ENCODE measurements at places on chromosomes 5 and 9. TPM values are rescaled to one million over a fixed set of nuclear protein-coding genes. Genes with fewer than 3 reads are reported as not detected.
A peak's percentile ranks its signal among the peaks of the same experiment; 100 is the strongest.

The GALNT12 gene
- total RNA-seq = 0.91 TPM

The ADAMTS16 gene
- total RNA-seq = not detected

The GRAMD2B gene
- total RNA-seq = 32.7 TPM

The PCA3 gene
- not detected for total RNA-seq

The CYLC2 gene
- not detected for total RNA-seq

The FRRS1L gene
- total RNA-seq = 4.4 TPM

The CNTFR gene
- 45.3 TPM for total RNA-seq

The TRIM14 gene
- total RNA-seq = 12.2 TPM

The PDCD1LG2 gene
- total RNA-seq = 3.3 TPM

The FIBCD1 gene
- total RNA-seq = 1.0 TPM

The ECSCR gene
- 49.8 TPM for total RNA-seq

The TYRP1 gene
- 31.0 TPM for total RNA-seq

- no peak for DNase-seq
These were observed 604.5 kb downstream of the GABRG2 start for GRCh38 chr5:162672061-162672460.

DNA sequence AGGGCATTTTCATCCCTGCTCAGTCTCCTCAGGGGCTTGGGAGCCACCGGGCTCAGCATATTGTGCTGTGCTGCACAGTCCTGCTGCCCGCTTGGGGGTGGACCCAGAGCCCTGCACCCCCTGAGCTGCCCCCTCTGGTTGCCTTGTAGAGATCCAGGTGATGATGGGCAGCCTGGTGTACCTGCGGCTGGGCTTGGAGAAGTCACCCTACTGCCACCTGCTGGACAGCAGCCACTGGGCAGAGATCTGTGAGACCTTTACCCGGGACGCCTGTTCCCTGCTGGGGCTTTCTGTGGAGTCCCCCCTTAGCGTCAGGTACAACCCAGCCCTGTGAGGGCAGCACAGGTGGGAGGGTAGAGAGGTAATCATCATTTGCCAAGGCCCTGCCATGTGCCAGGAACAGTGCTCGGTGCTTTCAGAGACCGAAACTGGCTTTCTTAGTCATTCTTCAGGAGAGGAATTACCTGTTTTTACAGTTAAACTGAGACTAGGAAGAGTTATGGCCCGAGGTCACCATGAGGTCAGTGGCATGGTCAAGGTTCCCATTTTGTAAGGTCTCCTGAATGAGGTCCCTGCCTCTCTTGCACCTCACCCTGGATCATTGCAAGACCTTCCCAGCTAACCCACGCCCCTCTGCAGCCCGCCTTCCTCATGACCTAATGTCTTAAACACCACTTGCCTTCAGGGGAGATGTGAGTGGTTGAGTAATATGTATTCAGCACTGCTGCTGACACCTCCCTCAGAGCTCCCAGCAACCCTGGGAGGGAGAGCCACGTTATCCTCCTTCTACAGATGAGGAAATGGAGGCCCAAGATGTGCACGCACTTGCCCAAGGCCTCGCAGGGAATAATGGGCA lies 7.5 kb downstream of the NHP2 start:
- peak; percentile 59 for DNase-seq

DNA sequence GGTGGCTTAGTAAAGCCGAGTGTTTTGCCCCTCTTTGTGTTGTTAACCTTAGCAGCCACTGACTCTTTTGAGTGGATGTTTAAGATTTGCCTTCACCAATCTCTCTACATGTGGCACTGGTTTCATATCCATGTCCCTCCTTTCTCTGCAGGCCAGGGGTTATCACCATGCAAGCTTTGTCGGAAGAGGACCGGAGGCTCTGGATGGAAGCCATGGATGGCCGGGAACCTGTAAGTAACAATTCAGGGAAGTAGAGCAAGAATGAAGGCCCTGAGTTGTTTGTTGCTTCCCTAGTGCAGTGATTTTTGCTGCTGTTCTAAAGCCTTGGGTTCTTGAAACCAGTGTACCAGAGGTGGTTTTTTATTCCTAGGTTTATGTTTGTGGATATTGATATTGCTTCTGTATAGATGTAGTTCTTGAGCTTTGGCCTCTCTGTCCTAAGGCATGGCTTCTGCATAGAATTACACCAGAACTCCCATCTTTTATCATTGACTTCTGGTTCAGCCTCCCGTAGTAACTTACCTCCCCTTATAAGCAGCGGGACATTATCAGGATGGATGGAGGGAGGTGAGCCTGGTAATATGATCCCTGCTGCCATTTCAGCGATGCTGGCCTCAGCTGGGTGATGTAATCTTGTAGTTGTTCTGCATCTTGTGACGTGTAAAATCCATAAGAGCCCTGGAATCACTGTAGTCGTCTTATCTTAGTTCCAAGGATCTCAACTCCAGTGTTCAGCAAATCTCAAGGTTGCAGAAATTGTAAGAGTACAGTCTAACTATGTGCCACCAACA lies 161.9 kb downstream of the ARHGAP26 start:
- DNase-seq = peak; percentile 52

GRCh38 chr5:140015706-140016105 lies 27.4 kb downstream of the NRG2 start:
- DNase-seq = no peak

DNA sequence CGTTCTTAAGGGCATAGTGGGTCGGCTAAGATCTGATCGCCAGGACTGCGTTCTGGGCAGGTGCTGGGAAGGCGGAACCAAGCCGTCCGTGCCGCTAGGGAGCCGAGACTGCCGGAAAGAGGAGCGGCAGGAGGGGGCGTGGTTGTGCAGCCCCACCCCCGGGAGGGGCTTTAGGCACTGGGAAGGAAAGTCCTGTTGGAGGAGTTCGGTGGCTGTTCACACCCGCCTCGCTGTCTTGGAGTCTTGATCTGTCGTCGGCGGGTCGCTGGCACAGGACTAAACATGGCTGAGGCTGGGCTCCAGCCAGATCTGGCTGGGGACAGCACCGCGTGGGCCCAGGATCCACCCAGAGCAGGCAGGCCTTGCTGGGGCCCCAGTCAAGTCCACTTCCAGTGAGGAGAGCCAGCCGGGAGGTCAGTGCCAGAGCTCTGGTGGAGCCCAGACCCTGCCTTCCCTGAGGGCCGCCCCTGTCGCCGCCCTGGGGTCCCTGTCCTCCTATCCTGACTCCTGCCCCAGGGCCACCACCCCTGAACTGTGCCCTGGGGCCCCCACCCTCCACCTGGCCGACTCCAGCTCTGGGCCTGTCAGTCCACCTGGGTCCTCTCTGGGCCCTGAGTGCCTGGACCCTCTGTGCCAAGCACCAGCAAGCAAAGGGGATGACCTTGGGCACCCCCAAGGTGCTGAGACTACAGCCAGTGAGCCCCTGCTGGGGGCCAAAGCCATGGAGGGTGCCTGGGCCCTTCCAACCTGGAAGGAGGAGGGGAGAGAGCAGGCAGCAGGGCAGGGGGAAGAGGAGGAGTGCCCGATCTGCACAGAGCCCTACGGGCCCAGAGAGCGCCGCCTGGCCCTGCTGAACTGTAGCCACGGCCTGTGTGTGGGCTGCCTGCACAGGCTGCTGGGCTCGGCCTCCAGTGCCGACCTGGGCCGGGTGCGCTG lies 4.5 kb downstream of the RNF208 start:
- peak; percentile 69 for DNase-seq

GRCh38 chr5:133286483-133286882 lies 234.7 kb downstream of the HSPA4 start:
- no peak for DNase-seq

GRCh38 chr5:74639807-74640449 lies 600 bp downstream of the ENC1 start:
- peak; percentile 51 for DNase-seq

- no peak for DNase-seq
These were observed 259.1 kb downstream of the SH3GL2 start for GRCh38 chr9:17837965-17838364.

DNA sequence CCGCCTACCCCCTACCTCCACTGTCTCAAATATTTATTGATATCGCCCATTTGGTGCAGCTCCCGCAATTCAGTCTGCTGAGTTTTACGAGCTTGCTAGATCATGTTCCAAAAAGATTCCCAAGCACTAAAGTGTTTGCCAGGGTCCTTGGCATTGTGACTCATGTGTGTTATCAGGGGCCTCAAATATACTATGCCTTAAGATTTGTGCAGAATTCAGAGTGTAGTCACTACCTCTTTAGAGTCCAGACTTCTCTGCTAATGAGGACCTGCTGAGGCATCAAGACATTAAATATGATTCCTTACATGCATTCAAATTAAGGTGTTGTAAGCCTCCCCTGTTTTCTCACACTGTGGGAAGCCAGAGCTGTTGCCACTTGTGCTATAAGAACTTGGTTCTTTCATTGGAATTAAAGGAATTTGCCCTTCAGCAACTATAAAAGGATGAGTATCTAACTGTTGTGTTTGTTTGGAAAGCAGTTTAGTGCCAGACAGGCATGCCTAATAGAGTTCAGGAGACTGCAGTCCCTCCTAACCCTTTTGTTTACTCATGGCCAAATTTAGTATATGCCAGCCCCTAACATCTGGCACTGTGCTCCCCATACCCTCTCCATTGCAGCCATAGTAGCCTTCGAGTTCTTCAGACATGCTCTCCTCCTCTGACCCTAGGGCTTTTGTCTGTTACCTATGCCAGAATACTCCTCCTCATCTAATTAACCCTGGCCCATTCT lies 316.4 kb downstream of the NR3C1 start:
- no peak for DNase-seq

DNA sequence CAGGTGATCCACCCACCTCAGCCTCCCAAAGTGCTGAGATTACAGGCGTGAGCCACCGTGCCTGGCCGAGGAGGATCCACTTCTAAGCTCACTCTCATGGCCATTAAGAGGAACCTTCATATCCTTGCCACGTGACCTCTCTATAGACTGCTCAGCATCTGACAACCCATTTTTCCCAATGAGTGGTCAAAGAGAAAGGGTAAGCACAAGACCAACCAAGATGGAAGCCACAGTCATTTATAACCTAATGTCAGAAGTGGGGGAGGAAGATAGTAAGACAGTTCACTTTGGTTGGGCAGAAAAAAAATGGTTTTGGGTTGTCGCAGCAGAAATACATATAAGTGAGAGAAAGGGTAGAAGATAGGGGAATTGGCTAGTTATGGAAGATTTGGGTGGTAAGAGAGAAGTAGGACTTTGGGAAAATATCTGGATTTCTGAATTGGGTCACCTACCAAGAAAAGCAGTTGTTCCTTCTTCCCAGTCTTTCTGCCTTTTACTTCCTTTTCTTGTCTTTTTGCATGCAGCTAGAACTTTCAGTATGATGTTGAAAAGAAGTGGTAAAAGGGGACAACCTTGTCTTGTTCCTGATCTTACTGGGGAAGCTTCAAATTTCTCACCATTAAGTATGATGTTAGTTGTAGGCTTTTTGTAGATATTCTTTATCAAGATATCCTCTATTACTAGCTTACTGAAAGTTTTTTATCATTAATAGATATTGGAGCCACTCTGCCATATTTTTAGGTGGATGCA lies 15.6 kb downstream of the SNX2 start:
- DNase-seq = no peak

DNA sequence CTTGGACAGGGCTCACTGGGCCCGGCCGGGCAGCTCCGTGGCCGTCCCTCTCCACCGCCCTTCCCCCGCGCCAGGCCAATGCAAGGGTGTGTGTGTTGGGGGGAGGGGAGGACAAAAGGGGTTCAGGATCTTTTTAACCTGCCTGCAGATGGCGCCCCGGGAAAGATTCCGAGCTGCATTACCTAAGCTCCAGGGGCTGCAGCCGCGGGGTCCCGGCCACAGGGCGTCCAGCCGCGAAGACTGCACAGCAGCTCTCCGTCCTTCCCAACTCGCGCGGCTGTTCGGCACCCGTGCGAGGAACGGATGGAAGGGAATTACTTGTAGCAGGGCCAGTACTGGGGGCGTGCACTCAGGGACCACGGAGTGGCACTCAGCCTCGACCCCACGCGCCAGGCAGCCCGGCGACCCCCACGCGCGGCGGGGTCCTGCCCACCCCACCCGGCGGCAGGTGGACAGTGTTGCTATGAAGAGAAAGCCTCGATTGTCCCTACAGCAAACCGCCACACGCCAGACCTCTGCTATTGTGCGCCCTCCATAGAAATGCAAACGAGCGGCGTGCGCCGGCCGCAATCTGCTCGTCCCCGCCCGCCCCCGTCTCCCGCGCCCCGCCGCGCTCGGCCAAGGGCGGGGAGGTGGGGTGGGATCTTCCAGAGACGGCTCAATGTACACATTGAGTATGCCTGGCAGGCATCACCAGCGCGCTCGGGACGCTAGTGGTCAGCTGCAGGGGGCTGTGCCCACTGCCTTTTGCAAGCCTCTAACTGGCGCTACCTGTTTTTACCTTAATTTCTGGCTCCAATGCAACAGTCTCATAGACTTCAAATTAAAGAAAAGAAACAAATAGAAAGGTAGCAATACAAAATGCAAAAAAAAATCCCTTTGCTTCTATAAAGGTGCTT lies 796 bp upstream of the GADD45G start:
- peak; percentile 78 for DNase-seq

- no peak for DNase-seq
These were observed 7.6 kb upstream of the FAM163B start for GRCh38 chr9:133616643-133617405.

DNA sequence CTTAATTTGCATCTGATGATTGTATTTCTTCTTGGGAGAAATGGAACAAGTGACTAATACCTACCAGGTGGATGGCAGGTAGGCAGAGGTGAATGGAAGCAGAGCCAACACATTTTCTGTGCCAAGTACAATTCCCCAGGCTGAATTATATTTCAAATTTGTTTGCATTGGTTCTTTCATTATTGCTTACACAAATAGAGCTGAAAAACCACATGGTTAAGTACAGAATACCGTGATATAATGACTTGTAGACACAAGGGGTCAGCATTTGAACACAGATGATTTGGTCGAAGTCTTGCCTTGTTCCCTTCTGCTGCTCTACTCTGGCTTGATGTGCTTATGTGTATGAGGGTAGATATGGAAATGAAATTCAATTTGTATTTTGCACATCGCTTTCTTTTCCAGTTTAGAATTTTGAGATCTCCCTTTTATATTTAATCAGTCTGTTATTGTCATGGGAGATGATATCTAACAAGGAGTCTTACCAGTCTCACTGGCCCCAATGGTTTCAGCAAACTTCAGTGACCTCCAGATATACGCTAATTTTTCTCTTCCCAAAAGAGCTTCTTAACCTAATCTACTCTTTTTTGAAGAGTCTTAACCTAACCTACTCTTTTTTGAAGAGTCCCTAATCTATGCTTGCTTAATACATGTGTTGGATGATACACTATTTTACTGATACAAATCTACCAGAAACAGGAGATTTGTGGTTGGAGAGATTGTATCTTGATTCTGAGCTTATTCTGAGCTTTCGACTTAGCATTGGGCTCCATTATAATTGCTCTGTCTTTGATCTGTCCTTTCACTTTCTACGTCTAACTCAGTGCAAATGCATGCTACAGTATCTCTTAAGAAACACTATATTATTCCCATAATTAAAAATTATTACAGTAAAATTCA lies 88.1 kb downstream of the PCSK1 start:
- no peak for DNase-seq

- no peak for DNase-seq
These were observed 455.2 kb downstream of the DTWD2 start for GRCh38 chr5:118533156-118533555.
